GM23248 (cell line): ENCODE measurements at places on chromosomes 13 and 19.

DNA sequence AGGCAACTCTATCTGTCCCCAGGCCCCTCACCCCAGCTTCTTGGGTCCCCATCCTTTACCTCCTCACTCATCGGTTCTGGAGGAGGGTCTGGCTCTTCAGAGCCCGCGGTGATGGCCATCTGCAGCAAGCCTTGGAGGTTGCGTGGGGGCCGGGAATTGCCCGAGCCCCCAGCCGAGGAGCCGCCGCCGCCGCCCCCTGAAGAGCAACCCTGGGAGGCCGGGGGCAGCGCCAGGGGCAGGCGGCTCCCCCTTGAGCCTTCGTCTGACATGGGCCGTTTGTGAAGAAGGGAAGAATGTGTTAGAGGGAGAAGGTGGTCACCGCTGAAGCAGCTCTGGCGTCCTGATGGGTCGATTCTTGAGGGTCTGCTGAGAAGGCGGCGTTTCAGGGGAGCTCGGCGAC is 570 bp downstream of the HSPBP1 start:
- no peak for DNase-seq

DNA sequence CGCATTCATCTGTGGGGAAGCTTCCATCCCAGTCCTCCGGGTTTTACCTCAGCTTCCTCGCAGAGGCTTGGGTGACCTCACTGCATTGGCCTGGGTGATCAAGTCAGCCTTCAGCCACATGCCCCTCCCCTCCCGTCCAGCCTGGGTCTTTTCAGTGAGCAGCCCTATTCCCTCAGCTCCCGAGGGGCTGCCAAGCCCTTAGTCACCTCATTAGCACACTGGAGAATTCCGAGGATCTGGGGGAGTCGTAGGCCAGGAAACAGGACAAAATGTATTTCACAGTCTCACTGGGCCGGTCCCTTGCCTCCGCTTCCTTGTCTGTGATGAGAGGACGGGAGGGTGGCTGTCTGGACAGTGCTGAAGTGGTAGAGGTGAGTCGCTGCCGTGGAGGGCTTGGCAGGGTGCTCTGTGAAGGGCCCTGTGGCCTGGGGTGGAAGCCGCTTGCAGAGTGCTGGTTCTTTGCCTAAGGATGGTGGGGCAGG is 19.9 kb downstream of the KDM4B start:
- peak; percentile 97 for DNase-seq

DNA sequence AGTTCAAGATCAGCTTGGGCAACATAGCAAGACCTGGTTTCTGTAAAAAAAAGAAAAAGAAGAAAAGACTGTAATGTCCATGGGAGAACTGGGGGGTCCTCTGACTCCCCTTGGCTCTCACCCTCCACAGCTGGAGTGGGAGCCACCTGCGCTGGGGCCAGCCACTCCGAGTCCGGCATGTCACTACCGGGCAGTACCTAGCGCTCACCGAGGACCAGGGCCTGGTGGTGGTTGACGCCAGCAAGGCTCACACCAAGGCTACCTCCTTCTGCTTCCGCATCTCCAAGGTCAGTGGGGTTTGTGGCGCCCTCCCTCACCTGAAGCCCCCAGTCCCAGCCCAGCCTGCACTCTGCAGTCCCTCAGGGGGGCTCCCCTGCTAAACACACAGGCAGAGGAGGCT is 14.7 kb downstream of the RYR1 start:
- DNase-seq: no peak

DNA sequence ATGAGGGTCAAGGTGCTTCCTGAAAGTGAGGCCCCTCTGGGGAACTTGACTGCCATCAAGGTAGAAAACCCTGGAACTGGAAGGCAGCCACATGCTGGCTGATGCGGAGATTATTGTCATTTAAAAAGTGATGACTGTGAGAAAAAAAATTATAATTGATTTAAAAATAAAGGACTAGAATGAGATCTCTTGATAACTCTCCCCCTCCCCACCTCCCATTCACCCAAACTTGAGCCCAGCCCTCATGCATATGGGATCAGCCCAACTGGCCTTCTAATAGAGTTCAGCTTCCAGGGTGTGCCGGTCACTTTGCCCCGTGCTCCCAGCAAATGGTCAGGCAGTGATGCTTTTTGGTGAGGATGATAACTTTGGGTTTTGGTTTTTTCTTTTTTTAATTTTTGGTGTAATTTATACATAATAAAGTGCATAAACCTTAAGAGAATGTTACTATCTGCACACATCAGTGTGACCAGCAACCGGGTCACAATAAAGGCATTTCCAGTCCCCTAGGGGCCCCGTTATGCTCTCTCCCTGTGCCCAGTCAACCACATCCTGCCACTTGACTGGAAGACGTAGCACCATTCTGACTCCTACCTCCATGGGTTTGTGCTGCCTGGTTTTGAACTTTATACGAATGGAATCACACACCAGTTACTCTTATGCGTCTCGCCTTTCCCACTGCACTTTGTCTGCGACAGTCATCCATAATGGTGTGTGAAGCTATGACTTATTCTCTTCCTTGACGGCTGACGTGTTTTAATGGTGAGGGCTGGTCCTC is 187.9 kb downstream of the USP12 start:
- peak; percentile 39 for DNase-seq

GRCh38 chr13:29538652-29539040 is 56.8 kb downstream of the SLC7A1 start:
- peak; percentile 40 for DNase-seq
